Myometrial cell (primary cell): ENCODE measurements at places on chromosomes 6 and 20. TPM values are rescaled to one million over a fixed set of nuclear protein-coding genes. Genes with fewer than 3 reads are reported as not detected.

AFG1L gene
- total RNA-seq = 2.9 and 6.0 TPM in 2 replicates

GRM1 gene
- not detected in 2 replicates for total RNA-seq

EPPIN gene
- total RNA-seq = not detected in 2 replicates

EBF4 gene
- total RNA-seq = 1.1 and 2.9 TPM in 2 replicates

NOTCH4 gene
- total RNA-seq = 0.58 and 1.4 TPM in 2 replicates

OPRM1 gene
- not detected in 2 replicates for total RNA-seq

DYNLT1 gene
- 178 and 189 TPM in 2 replicates for total RNA-seq

OR2H2 gene
- total RNA-seq = not detected in 2 replicates

UNC5CL gene
- total RNA-seq = not detected in 2 replicates
